CD4-positive, CD25-positive, alpha-beta regulatory T cell (primary cell): ENCODE measurements at places on chromosomes 13 and 19.

DNA sequence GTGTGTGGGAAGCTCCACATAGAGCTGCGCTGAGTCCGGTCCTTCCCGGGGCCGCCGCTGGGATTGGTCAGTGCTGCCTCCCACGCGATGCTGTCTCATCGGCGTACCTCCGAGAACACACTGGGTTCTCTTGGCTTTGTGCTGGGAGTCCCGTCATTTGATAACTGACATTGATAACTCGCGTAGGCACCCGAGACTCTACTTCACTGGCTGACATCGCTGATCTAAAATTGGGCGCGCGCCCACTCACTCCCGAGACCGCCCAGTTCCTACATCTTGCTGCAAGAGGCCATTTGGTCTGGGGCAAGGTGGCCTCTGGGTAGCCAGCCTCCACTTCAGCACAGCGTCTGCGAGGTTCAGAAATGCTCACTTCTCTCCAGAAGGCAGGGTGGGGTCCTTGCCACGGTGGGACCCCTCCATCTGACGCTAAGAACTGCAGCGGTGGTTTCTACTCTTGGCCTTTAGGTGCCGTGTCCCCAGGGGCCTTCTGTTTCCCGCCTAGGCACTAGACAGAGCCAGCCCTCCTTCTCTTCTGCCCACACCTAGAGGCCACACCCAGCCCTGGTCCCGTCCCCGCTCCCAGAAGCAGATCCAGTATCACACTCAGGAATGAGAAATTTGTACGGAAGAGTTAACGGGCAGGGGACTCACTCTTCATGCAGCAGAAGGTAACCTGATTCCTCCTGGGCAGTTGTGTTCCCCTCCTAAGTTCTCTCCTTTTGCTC is 40.7 kb upstream of the ATP11A start:
- no peak overlapping the region for H3K27ac ChIP-seq
- no peaks in the 10 kb centered on the region for H3K4me1 ChIP-seq
- H3K4me3 ChIP-seq = no peak overlapping the region

DNA sequence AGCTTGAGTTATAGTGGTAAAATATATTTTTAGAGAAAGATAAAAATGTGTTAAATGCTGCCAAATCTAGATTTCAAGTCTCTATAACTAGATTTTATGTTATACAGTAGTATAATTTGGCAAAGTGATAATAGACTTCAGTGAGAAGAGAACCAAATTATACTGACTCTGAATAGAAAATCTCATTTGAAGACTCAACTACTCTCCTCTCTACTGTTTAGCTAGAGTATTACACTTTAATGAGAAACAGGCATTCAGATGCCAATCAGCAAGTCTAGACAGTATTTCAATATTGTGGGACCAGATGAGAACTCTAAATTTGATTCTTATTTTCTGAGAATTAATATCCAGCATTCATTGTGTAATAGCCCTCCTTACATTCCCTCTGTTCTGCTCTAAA is 311.2 kb downstream of the SLITRK5 start:
- no peaks in the 10 kb centered on the region for H3K27me3 ChIP-seq
- DNase-seq = no peak
- H3K27ac ChIP-seq = no peak overlapping the region
- H3K4me3 ChIP-seq = no peak overlapping the region

GRCh38 chr13:79406597-79406908 is 498 bp upstream of the RBM26 start:
- H3K4me1 ChIP-seq = peaks cover 46% of the 10 kb centered on the region
- peak overlapping the region; percentile 96 for H3K27ac ChIP-seq
- no peaks in the 10 kb centered on the region for H3K36me3 ChIP-seq

GRCh38 chr19:38544569-38545315 is 73.0 kb downstream of the MAP4K1 start:
- H3K27me3 ChIP-seq = no peaks in the 10 kb centered on the region
- no peak overlapping the region for H3K27ac ChIP-seq
- H3K4me3 ChIP-seq = peak overlapping the region; percentile 49
- no peak for DNase-seq
- peaks cover 17% of the 10 kb centered on the region for H3K4me1 ChIP-seq

DNA sequence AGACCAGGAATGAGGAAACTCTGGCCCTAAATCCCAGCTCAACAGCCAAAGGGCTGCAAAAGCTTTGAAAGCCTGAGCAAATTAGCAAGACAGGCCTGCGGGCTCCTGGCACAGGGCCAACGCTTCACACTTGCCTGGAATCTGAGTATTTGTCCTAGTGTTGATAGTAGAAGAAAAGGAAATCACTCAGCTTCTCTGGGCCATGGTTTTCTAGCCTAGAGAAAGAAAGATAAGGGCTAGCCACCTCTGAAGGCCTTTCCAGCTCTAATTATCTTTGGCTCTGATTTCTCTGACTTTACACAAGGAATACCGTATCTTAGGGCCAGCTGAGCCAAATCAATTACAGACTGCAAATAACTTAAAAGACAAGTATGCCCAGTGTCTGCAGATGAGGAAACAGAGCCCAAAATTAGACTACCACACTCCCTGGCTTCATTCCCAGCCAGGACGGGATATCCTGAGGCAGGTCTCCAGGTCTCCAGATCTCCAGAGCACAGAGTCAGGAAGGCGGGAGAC is 69.6 kb downstream of the STK24 start:
- H3K4me3 ChIP-seq = no peak overlapping the region
- DNase-seq = no peak
- peaks cover 17% of the 10 kb centered on the region for H3K36me3 ChIP-seq
- H3K27ac ChIP-seq = no peak overlapping the region
- H3K27me3 ChIP-seq = no peaks in the 10 kb centered on the region
